SW480 (cell line): ENCODE measurements at places on chromosomes 7 and 10.
A peak's percentile ranks its signal among the peaks of the same experiment; 100 is the strongest.

DNA sequence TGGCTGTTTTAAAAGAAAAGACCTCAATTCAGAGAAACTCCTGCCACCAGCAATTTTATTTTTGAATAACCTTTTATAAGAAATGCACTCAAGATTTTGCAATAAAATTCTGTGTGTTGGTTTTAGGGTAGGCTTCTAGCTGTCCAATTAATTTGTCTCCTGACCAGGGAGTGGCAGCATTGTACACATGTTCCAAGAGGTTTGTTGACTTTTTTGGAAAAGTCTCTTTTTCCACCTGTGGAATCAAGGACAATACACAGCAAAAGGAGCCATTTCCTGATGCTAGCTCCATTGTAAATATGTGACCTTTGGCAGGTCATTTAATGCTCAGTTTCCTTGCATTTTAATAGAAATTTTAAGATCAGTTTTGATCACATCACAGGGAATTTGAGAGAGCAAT, 1.8 kb downstream of the GIMAP5 start:
- DNase-seq: peak; percentile 17

DNA sequence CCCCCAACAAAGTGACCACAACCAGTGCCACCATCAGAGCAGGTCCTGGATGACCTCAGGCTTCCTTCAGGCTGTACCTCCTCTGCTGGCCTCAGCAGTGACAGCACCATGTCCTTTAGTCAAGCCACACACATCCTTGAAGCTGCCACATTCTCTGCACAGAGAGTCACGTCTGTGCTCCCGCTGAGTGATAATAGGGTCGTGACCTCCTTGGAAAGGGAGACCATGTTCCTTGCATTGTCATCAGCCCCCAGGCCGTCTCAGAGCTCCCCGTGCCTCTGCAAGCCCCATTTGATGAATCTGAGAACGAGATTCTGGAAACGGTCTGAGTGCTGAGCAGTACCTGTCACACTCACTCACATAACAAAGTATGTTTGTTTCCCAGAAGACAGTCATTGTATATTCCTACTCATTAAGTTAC, 106.5 kb upstream of the PRR15 start:
- DNase-seq: no peak

GRCh38 chr7:4815609-4816418, 40.4 kb downstream of the AP5Z1 start:
- DNase-seq: no peak

DNA sequence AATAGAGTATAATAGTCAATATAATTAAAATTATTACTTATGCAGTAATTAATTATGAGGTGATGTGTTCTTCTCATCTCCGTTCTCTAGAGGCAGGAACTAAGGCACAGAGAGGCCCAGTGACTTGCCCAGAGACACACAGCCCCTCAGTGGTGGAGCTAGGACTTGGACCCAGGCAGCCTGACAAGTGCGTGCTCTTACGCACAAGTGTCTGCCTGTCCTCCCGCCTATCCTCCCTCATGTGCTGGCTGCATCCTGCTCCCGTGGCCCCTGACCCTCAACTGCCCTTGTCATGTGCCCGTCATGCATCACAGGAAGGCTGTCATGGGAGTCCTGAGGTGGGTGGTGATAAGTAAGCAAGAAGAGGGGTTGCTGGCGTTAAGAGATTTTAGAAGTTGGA, 14.3 kb downstream of the IL2RA start:
- no peak for DNase-seq

DNA sequence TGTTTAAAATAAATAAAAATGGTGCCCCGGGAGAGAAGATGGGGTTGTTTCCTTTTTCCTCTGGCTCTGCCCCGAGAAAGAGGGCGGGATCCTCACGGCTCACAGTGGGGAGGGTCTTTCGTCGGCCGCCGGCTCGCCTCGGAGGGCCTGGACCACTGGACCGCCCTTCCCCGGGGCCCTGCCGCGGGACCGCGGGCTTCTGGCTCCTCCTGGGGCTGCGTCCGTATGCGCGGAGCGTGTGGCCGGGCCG, 3.5 kb upstream of the IGF2BP3 start:
- DNase-seq: no peak

GRCh38 chr7:44280993-44281721, 44.2 kb downstream of the CAMK2B start:
- no peak for DNase-seq

DNA sequence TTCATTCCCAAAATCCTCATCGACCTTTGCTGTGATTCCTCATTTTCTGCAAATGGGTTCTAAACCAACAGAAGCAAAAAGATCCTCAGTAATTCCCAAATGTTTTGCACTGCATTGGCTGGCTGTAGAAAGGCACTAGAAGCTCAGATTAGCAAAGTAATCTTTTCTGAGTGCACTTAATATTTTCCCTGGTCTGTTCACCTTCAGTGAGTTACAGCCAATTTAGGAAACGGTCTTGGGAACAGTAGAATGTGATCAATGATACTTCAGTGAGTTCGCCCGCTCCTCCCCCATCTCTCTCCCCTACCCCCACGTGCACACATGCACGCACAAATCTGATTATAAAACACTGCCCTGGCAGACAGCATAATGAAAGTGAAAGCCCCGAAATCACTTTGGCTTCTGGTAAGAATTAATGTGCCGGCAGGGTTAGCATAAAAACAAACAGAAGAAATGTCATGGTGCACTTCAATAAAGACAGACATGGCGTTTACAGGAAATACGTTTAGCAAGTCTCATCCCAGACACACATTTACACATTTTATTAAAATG, 201.3 kb upstream of the CDCA7L start:
- no peak for DNase-seq

DNA sequence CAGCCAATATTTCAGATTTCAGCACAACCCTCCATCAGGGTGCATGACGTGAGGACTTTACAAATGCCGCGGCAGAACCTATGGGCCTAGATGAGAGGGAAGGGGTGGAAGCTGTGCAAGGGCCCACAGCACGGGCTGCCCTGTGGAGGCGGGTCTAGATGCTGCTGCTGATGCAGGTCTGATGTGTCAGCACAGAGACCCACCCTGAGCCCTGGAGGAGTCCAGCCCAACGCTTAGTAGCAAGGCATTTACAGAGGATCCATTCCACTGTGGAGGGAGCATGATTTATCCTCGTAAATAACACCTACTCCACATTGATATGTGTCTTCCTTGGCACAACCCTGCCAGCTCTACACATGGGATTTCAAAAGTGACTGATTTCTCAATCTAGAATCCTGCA, 48.5 kb downstream of the MYL10 start:
- DNase-seq: no peak

- peak; percentile 81 for DNase-seq
Observed at GRCh38 chr7:139915864-139916716, 87.0 kb downstream of the TBXAS1 start.
